NCI-H510A (cell line): ENCODE measurements at places on chromosomes 4 and X.

DNA sequence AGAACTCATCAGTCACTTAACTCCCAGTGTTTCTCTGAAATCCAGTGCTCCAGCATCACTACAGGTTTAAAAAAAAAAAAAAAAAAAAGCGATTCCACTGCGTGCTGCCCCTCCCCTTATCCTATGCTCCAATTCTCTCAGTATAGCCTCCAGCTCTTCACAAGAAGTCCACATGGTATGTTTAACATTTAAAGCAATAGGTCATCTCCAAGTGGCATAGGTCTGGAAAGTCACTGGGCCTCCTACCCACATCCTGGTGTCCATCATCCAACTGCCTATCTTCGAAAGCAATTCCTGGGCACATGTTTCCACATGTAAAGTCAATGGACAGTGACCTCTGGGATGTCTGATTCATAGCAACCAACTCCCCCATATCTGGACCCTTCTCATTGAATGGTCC lies 66.5 kb upstream of the MAP3K15 start:
- no peak for DNase-seq

DNA sequence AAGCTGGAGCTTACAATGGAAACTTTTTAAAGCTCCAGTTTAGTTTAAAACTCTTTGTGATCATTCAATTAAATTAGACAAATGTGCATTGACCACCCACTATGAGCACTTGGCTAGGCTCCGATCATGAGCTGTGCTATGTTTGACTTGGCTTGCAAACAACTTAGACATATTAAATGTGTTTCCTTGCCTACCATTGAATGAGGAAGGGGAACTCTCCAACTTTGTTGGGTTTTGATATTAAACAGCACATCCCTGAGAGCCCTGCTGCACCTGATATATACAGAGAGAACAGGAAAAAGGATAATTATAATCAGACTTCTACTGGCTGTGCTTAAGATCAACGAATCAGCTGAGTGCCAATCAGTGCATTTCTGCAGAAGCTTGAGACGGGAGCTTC lies 71.4 kb upstream of the ADGRL3 start:
- DNase-seq = no peak

DNA sequence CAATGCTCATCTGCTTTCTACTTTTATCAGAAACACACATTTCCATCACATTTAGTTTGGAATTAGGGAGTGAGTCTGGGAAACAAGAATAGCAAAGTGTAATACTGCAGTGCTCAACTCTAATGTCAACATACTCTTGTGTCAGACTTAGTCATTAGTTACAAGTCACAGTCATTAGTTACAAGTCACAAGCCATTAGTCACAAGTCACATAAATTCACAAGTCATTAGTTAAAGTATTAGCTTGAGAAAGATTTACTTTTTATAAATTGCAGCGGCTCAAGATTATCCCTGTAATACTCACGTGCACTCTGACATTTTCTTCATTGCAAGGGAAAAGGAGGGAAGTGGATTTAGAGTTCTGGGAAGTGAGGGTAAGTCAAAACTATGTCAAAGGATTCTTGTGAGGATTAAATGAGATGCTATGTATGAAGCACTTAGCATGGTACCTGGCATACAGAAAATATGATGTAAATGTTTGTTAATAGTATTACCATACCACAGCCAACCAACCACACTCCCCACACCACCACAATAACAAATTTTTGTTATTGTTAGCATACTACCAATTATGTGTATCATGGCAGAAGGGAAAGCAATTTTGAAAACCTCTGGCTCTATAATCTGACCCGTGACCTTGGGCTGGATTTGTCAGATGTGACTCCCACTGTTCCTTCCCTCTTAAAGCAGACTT lies 116.6 kb downstream of the ARHGAP24 start:
- DNase-seq = no peak

DNA sequence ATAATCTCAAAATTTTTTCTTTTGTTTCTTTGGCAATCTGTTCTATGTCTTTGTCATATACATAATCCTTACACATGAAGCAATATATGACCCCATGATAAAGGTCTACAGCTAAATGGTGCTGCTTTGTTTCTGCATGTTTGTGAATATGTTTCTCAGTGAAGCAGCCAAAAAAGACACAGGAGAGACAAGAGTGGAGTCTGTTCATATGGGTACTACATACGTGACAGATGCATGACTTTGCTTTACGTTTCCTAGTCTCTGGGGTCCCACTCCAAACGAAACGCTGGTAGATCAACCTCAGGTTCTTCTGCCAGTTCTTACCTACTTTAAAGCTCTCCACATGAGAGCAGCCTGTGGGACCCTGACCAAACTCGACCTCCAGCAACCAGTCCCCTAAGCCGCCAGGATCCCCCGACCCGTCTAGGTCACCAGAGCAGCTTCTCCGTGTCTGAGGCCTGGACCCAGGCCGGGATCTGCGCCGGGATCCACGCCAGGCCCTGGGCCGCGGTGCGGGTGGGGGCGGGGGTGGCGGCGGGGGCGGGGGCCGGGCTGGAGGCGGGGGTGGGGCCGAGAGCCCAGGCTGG lies 1.5 kb downstream of the USP51 start:
- no peak for DNase-seq

DNA sequence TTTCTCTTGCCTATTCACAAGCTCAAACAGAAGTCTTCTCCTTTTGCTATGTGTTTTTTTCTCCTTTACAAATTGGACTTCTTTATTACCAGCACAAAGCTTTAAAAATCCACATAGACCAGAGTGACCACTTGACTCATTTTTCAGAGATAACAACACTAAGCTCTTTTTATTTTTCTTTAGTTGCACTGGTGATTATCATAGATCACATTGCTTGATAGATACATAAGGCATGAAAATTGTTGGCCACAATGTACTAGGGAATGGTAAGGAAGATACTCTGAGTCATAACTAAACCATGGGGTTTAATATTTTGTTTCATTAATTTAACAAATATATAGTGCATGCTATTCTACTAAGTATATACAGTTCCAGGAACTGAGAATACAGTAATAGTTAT lies 159.0 kb downstream of the GASK1B start:
- DNase-seq = no peak

DNA sequence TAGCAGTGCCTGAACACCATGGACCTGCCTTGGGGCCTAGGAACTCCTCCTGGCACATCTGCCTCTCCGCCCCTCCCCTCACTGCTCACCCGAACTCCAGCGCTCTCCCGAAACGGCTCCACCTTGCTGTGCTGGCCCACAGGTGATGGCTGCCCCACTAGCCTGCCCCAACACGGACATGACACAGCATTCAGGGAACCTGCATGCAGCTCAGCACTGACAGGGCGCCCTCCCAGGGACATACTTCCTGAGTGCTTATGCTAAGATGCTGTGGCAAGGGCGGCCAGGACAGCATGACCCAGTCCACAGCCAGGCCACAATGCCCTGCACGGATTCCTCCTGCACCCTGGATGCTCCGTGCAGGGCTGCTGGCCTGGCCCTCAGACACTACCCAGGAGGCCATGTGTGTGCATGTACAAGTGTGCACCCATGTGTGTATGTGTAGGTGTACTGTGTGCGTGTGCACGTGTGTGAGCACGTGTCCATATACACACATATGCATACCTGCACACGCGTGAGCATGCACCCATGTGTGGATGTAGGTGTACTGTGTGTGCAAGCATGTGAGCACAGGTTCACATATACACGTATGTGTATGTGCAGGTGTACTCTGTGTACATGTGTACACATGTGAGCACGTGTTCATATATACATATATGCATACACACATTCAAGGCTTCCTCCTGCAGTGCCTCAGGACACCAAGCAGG lies 6.0 kb downstream of the TMEM271 start:
- DNase-seq = no peak

DNA sequence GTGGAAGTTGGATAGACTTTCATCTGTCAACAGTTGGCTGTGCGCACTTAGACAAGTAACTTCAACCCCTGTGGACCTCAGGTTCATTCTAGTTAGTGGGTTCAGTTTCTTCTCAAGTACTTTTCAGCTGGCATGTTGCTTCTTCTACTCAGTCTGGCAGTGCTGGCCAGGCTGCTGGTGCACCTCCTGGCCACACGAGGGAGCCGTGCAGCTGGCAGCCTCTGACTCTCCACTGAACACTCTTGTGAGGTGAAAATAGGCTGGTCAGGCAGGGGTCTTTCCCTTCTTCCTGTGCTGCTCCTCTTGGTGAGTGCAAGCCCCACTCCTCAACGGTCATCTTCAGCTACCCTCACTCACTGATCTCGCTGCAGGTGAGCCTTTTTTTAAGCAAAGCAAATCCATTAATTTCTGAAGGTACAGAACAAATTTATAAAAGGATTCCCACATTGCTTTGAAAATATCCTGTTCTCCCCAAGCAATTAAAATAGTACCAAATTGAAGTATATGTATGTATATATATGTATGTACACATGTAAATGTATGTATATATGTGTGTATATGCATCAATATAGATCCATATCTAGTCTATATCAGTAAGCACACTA lies 30.6 kb downstream of the LONRF3 start:
- DNase-seq = no peak

DNA sequence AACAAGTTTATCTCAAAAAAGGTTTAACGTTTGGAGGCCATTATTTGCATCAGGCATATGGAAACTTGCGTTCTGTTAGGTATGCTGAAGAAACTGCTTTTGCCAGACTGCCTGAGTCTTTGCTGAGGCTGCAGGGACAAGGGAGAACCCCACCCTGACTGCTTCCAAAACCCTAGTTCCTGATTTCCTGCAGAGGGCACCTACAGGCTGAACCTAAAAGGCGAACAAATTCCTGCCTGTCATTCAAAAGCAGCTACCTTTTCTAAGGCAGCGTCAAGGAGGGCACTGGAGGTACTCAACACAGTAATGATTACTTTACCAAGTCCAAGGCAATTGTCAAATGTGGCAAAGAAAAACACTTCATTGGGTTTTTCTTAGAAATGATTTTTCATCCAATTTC lies 578 bp upstream of the CORIN start:
- DNase-seq = no peak

GRCh38 chrX:18682979-18683387 lies 11.1 kb upstream of the RS1 start:
- DNase-seq = no peak

DNA sequence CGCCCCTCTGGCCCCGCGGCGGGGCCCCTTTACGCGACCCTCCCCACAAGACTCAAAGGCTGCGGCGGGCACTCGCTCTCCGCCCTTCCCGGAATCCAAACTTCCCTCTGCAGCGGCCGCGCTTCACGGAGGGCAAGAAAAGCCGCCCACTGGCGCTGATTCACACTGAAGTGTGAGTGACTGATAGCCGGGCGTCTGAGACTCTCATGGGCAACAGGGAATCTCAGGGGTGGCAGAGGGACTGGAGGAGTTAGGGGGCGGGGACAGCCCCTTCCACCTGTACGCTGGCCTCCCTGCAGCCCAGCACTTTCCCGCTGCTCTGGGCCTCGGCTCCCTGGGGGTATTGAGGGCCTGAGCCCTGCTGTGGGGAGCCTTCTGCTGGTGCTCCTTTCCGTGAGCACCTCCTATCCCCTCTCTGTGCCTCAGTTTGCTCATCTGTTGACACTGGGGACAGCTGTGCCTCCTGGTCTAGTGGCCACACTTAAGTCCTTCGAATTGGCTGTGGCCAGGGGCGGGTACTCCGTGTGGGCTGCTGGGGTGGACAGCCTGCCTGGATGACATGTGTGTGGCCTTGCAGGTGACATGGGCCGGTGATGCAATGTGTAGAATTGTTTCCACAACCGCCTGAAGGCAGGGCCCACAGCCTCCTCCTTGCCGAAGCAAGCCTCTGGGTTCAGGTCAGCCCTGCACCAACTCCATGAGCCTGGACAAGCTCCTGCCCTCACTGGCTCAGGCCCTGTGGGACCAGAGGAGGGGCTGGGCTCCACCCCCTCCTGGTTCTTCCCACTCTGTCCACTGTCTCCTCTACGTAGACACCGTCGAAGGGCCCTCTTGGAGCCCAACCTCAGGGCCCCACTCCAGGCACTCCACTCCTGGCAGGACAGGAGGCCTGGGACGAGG lies 951 bp downstream of the SH3BP2 start:
- DNase-seq = no peak

DNA sequence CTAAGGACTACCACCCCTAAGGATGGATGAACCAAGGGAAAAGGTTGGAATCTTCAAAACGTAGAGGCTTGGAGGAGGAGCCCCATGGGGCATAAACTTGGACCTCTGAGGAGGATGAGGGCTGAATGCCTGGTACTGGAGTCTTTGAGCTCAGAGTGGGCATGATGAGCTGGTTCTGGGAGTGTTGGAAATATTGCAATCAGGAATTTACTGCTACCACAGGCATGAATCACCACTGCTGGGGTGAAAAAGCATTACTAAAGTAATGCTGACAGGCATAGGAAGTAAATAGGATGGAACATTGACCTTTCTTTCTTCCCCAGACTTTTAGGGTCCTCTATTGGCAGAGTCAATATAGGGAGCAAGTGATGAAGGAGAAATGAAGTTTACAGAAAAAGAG lies 105.8 kb upstream of the RPS6KA3 start:
- no peak for DNase-seq

DNA sequence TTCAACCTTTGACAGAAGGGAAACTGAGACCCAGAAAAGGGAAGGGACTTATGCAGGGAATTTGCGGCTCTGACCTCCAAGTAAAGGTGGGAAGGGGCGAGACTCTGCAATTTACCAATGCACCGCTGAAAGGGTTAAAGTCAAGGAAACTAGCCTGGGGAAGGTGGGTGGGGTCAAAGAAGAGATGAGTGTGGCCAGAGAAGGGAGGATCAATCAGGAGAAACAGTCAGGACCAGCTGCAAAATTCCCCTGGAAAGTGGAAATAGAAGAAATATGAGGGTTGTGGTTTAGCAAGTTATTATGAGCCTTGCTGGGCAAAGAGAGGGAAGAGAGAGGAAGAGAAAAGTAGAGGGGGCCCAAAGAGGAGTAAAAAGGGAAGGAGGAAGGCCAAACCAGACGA lies 30.5 kb downstream of the STARD8 start:
- DNase-seq = no peak

DNA sequence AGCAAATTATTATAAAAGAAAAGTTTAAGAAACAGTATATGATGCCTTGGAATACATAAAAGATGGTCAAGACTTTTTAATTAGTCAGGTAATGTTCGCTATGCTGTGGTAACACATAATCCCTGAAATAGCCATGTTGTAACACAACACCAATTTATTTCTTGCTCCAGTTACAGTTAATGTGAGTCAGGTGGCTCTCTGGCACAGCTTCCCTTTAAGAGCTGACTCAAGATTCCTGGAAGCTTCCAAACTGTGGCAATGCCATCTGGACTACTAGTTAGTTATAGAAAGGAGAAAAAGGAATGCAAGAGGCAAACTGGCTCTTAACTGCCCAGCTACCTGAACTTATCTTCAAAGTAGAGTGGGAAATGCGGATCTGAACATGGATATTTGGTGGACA lies 210.5 kb downstream of the CHM start:
- no peak for DNase-seq

GRCh38 chr4:39259571-39260330 lies 77.4 kb downstream of the WDR19 start:
- no peak for DNase-seq

DNA sequence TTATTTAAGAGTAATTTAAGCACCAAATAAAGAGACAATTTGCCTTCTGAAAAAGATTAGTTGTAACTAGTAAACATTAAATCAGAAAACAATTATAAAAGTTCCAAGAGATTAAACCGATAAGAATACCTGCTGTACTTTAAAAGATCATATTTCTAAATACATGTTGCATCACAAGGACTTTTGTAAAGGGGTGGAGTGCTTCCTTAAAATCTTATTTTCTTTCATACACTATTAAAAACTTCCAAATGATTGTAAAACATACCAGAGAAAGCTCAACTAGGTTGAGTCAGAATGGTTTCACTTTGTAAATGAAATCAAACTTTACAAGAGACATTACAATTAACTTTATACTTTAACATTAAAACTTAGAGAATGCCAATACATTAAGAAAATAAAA lies 41.8 kb downstream of the ACSL4 start:
- DNase-seq = no peak
